ENCODE measurements at places on chromosomes 5 and 9. TPM values are rescaled to one million over a fixed set of nuclear protein-coding genes. Genes with fewer than 3 reads are reported as not detected.

The NRARP gene
- total RNA-seq: 68.5 TPM

The NMUR2 gene
- total RNA-seq: not detected

The ARID3C gene
- total RNA-seq: 0.34 TPM

The FBN2 gene
- total RNA-seq: 0.24 TPM

The ANKRD31 gene
- total RNA-seq: 0.26 TPM

The COL15A1 gene
- 15.0 TPM for total RNA-seq

The PCDH1 gene
- total RNA-seq: 122 TPM

Measured in suprapubic skin (tissue), 4 donors.